ENCODE measurements at places on chromosomes 11 and 22.

GRCh38 chr11:95831198-95831883 is 41.0 kb downstream of the CEP57 start:
- DNase-seq, result no peak

- DNase-seq, result no peak
These were observed 13.3 kb downstream of the TTC38 start for GRCh38 chr22:46280999-46281623.

DNA sequence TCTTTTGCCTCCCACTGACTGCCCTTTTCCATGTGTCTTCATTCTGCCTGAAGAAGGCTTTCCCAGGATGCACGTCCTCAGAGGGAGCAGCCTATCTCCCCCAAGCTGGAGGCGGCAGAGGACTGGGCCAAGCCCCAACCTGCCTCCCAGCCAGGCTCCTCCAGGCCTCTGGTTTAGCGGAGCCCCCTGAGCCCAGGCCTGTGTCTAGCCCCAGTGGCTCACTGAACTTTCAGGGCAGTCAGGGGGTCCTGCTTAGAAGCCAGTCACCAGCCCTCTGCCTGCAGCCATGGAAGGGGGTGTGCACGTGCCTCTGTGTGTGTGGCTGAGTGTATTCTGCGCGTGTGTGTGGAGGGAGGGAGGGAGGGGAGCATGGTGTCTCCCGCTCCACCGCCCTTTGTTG is 10.4 kb upstream of the GRK2 start:
- DNase-seq, result no peak

- DNase-seq, result peak; percentile 55
These were observed 4.4 kb downstream of the NDUFV1 start for GRCh38 chr11:67611165-67611564.

- DNase-seq, result no peak
These were observed 449 bp upstream of the TOM1 start for GRCh38 chr22:35299217-35299672.

- no peak for DNase-seq
These were observed 29.3 kb downstream of the CELF1 start for GRCh38 chr11:47523490-47524225.

Data from right cardiac atrium (tissue), 5 donors.